Right lobe of liver (tissue), 6 donors: ENCODE measurements at places on chromosomes 5 and 9.

GRCh38 chr5:31156631-31157160, 36.8 kb upstream of the CDH6 start:
- DNase-seq = no peak

DNA sequence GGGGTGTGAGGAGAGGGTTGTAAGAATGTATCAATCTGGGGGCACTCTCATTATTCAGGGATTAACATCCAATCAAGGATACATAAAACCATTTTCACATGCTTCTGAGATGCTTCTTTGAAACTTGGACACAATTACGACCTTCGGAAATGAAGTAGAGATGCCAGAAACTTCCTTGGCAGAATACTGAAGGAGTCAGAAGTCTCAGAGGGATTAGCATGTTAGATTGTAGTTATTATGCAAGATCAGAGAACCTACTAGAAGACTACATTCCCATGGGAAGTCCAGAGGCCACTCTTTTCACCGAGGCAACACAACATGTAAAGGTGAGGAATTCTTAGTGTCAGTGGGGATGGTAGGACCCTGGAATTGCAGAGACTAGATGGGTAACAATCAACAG, 5.1 kb upstream of the SLC22A4 start:
- DNase-seq = no peak

- DNase-seq = no peak
Observed at GRCh38 chr9:95103871-95104580, 213.5 kb downstream of the FANCC start.

DNA sequence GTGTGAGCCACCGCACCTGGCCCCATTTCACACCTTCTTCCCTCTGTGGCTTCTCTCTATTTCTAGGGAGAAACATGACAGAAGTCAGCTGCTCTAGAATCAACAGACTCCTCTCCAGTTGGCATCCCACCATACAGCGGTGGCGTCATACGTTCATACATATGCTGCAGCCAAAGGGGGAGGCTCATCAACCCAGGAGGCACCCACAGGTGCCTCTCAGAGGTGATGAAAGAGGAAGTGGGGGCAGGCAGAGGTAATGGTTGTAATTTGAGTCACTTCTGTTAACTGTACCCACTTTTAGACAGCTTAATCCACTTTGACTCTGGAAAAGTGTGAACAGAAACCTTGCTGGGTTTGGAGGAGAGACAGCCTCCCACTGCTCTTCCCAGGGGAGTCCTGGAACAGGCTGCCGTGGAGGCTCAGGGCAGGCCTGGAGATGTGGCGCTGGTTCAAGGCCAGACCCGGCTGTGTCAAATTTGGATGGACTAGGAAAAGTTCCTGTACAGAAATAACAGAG, 47.3 kb upstream of the SUB1 start:
- DNase-seq = no peak

DNA sequence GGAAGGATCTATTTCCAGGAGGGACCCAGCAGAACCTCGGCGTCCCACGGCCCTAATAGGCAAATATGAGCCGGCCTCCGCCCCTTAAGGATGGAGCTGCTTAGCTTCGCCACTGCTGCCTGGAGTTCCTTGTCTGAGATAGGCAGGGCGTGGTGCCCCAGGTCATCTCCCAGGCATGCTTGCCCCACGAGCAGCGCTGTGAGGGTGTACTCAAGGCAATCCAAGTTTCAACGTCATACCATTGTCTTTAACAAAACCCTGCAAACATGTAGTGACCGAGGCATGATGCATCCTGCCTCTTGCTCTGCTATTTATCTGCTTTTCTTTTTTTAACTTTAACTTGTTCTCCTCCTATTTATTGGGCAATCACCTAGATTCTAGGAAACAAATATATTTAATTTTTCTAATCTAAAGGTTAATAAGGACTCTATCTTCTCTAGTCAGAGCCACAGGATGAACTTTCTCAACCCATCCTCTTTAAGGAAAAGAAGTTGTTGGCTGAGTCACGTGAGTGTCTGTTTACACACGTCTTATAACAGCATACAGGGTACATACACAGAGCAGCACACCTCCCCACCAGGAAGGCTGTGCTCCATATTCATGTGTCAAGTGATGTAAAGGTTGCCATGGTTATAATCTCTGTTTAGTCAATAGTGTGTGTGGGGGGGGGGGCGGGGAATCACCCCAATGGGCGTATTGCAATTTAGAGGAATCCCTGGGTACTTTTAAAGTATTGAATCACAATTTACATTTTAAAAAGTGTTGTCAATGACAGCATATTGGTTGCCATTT, 27.3 kb upstream of the ZSWIM6 start:
- no peak for DNase-seq

- DNase-seq = no peak
Observed at GRCh38 chr9:111965566-111966019, 69.0 kb downstream of the UGCG start.

GRCh38 chr5:79621056-79621455, 8.8 kb downstream of the TENT2 start:
- no peak for DNase-seq

- DNase-seq = no peak
Observed at GRCh38 chr9:134617246-134617645, 24.4 kb upstream of the COL5A1 start.

DNA sequence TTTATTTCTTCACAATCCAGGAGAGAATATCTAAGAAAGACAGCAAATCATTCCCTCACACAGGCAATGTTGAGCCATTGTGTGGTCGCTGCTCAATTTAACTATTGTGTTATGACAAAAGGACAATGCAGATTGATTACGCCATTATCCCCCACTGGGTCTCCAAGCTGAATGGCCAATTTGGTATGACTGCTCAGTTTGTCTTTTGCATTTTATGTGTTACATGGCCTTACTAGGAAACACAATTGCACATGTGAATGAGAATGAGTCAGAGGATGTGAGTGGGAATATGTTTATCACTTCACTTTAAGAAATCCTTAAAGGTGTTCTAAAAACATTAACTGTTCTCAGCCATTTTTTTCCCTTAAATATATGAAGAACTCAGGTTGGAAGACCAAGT, 108.3 kb downstream of the FAM174A start:
- DNase-seq = no peak

GRCh38 chr9:119332522-119332921, 36.7 kb downstream of the BRINP1 start:
- DNase-seq = no peak

GRCh38 chr5:151686674-151687407, at the start of gene SPARC:
Gene SPARC (minus strand): TSS chr5:151686915. CDS start chr5:151676188, 10,727 bp downstream.
- DNase-seq = peak; percentile 62

GRCh38 chr5:135194126-135194488, 160.1 kb upstream of the PITX1 start:
- DNase-seq = no peak

- no peak for DNase-seq
Observed at GRCh38 chr5:131640043-131640856, 5.2 kb upstream of the RAPGEF6 start.

DNA sequence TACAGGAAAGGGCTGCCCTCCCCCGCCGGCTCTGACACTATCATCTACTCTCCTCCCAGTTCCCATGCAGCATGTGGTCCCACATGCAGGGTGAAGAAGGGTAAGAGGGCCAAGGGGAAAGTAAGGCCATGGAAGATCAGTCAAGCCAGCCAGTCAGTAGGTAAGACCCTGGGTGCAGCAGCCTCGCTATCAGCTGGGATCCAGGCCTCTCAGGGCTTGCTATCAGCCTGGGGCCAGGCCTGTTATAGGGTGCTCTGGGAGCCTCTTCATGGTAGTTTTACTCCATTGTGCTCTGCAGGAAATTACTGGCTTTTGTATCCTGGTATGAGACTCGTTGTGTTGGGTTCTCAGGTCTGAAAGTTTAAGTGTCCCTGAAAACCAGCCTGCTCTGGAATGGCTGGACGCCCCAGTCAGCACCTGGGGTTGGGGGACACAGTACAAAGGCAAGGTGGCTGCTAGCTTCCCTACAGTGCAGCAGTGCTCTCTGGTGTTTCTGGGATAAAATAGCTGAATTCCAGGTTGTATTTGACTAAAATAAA, 21.4 kb downstream of the SLC22A4 start:
- no peak for DNase-seq

- DNase-seq = no peak
Observed at GRCh38 chr9:98607787-98608186, 100.9 kb downstream of the GABBR2 start.

- no peak for DNase-seq
Observed at GRCh38 chr5:176944268-176944667, 45.1 kb upstream of the HK3 start.
